ENCODE measurements at places on chromosomes 1 and 21. TPM values are rescaled to one million over a fixed set of nuclear protein-coding genes. Genes with fewer than 3 reads are reported as not detected.

The COL8A2 gene
- total RNA-seq = 5.0 TPM

The S100A1 gene
- 0.66 TPM for total RNA-seq

The CDK18 gene
- total RNA-seq = 46.5 TPM

The TMOD4 gene
- 1.3 TPM for total RNA-seq

The CFAP410 gene
- 24.0 TPM for total RNA-seq

The PTPN14 gene
- total RNA-seq = 60.0 TPM

The TNFRSF9 gene
- not detected for total RNA-seq

The SPRR4 gene
- total RNA-seq = not detected

The CRABP2 gene
- 35.1 TPM for total RNA-seq

DNA sequence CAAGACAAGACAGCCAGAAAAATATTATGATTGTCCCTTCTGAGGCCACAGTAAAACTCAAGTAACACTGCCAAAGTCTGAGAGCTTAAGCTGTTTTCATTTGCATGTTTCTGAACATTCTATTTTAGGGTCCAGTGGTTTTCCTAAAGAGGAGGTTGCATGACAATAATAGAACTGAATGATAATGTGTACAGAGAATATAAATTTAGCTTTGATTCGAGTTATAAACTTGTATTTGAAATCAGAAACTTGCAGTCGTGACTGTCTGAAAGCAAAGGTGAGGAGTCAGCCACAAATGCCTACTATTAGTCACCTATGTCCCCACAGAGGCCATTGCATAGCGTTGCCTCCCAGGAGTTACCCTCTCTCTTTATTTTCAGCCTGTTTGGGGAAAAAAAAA is 363.1 kb upstream of the ADGRL2 start:
- no peaks in the 10 kb centered on the region for H3K36me3 ChIP-seq
- no peak overlapping the region for H3K27ac ChIP-seq
- H3K4me1 ChIP-seq = peaks cover 7% of the 10 kb centered on the region
- H3K4me3 ChIP-seq = no peak overlapping the region
- no peak for DNase-seq

- no peaks in the 10 kb centered on the region for H3K4me1 ChIP-seq
- H3K4me3 ChIP-seq = no peak overlapping the region
- no peak for DNase-seq
- H3K36me3 ChIP-seq = no peaks in the 10 kb centered on the region
Observed at GRCh38 chr1:231693361-231694074, 66.9 kb downstream of the DISC1 start.

DNA sequence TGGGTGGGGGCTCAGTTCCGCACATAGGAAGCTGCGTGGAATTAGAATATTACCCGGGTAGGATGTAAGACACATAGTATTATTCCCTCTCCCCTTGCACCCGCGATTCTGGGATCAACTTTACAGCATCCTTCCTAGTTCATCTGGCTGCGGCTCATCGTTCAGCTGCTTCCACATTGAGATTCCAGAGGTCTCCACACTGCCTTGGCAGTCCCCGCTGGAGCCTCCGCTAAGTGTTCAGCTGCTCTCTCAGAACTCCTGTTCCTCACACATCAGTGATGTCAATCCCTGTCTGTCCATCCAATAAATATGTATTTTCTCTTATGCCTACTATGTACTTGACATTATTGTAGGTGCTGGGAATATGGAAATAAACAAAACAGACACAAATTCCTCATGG is 135.6 kb upstream of the SYT6 start:
- no peaks in the 10 kb centered on the region for H3K27me3 ChIP-seq
- H3K36me3 ChIP-seq = no peaks in the 10 kb centered on the region
- no peak for DNase-seq
- no peak overlapping the region for H3K4me3 ChIP-seq

DNA sequence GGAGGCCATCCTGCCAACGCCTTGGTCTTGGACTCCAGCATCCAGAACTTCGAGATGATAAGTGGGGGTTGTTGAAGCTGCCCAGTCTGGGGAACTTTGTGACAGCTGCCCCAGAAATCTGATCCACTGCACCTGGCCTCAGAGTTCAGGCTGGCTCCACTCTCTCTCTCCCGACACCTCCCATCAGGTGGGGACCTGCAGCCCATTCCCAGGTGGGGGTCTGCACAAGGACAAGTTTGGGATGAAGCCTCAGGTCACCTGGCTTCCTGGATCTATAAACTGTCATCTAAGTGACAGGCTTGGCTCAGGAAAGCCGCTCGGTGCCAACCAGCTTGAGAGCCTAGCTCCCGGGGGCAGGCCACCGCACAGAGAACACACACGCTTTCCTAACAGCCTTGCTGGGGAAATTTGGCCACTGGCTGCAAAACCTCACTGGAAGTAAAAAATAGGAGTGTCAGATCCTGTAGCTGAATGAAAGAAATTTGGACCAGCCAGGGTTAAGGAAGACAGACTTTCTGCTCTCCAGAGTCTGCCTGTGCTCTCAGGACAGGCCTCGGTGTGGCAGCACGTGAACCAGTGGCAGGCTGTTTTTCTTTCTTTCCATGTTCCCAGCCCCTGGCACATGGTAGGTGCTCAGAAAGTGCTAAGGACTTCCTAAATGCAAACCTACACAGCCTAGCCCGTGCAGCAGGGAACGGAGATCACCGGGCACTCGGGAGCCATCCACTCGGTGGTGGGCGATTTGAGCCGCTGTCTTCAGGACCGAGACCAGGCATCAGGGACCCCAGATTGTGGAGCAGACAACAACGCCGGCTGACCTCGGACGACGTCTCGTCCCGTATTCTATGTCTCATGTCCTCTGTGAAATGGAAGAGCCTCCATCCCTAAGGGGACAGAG is 42.6 kb upstream of the LBR start:
- no peak for DNase-seq
- H3K36me3 ChIP-seq = no peaks in the 10 kb centered on the region
- no peak overlapping the region for H3K4me3 ChIP-seq
- peaks cover 8% of the 10 kb centered on the region for H3K4me1 ChIP-seq

GRCh38 chr1:247646867-247647266 is 32.7 kb downstream of the OR13G1 start:
- H3K27me3 ChIP-seq = no peaks in the 10 kb centered on the region
- no peak overlapping the region for H3K27ac ChIP-seq
- peaks cover 19% of the 10 kb centered on the region for H3K4me1 ChIP-seq
- no peak for DNase-seq
- H3K36me3 ChIP-seq = no peaks in the 10 kb centered on the region
- no peak overlapping the region for H3K4me3 ChIP-seq

GRCh38 chr1:25530186-25531081 is 13.0 kb upstream of the LDLRAP1 start:
- H3K4me3 ChIP-seq = no peak overlapping the region
- no peak for DNase-seq
- no peaks in the 10 kb centered on the region for H3K27me3 ChIP-seq
- no peaks in the 10 kb centered on the region for H3K4me1 ChIP-seq
- no peak overlapping the region for H3K27ac ChIP-seq

DNA sequence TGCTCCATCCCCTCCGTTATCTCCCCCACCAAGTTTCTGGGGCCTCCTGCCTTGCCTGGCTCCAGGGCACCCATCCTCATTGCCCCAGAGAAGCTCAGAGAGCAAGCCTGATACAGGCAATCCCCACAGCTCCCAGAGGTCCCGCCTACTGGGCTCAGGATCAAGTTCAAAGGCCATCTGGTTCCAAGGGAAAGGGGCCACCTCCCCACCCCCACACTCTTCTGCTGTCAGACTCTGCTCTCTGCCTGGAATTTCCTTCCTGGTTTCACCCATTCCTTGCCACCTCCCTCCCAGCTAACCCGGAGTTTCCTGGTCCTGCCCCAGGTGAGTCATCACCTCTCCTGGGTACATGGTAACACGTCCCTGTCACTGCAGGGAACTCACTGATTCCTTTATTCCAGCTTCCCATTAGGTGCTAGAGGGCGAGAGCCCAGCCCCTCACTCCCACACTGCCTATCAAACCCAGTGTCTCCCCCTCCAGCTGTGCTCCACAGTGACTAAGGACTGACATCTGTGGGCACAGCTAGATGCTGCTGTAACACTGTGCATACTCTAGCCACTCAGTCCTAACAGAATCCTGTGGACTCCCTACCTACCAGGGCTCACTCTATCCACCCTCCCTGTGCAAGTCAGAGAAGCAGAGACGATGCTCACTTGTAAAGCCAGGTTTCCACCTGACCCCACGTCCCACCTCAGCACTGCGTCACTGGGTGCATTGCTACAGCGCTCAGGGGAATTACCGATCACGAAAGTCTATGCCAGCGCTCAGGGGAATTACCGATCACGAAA is 21.8 kb downstream of the RSPH1 start:
- H3K27ac ChIP-seq = no peak overlapping the region
- peak; percentile 67 for DNase-seq
- no peaks in the 10 kb centered on the region for H3K4me1 ChIP-seq

GRCh38 chr1:181812208-181812607 is 249.3 kb downstream of the ZNF648 start:
- no peak overlapping the region for H3K4me3 ChIP-seq
- no peaks in the 10 kb centered on the region for H3K4me1 ChIP-seq
- no peak overlapping the region for H3K27ac ChIP-seq
- DNase-seq = no peak

DNA sequence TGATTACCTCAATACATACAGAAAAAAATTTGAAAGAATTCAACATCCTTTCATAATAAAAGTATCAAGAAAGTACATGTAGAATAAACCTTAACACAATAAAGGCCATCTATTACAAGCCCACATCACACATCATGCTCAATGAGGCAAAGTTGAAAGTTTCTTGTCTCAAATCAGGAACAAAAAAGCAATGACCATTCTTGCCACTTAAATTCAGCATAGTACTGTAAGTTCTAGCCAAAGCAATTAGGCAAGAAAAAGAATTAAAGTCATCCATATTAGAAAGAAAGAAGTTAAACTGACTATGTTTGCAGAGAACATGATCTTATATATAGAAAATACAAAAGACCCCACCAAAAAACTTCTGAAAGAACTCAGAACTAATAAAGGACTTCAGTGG is 44.5 kb downstream of the KCNT2 start:
- H3K27me3 ChIP-seq = no peaks in the 10 kb centered on the region
- no peak overlapping the region for H3K4me3 ChIP-seq
- H3K4me1 ChIP-seq = peaks cover 28% of the 10 kb centered on the region
- DNase-seq = no peak
- peaks cover 12% of the 10 kb centered on the region for H3K36me3 ChIP-seq

GRCh38 chr1:190262538-190262937 is 215.1 kb downstream of the BRINP3 start:
- H3K36me3 ChIP-seq = no peaks in the 10 kb centered on the region
- DNase-seq = no peak
- H3K4me3 ChIP-seq = no peak overlapping the region
- no peaks in the 10 kb centered on the region for H3K4me1 ChIP-seq
- no peaks in the 10 kb centered on the region for H3K27me3 ChIP-seq

DNA sequence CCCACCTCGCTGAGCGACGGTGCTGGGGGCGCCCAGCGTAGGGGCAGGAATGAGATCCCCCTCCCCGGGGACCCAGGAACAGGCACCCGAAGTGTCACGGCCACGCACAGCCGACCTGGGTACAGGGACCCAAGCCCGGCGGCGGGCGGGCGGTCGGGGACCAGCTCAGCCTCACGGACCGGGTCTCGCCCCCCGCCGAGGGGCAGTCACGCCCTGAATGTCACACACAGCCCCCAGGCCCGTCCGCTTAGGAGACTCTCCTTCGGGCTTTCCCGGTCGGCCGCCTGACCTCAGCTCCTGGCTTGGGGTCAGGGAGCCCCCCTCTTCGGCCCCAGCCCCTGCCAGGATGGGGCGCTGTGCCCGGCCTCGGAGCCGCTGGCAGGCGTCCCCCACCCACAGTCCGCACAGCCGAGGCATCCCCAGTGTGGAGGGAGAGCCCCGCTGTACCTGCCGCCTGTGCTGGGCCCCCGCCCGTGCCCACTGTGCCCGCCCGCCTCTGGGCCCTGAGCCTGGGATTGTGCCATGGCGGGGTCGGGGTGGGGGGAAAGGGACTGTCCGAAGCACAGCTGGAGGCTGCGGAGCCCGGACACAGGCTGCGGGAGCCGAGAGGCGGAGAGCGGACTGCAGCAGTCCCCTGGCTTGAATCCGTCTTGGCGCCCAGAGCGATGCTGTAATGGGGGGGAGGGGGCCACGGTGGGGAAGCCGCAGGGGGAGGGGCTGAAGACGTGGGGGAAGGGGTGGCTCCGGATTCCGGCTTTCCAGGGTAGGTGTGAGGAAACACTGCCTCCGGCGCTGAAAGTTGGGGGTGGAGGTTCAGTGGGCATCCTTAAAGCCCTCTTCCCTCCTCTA is 627 bp upstream of the DLGAP3 start:
- no peaks in the 10 kb centered on the region for H3K36me3 ChIP-seq
- DNase-seq = peak; percentile 83
